Activated CD4-positive, alpha-beta memory T cell treated with anti-CD3 and anti-CD28 coated beads, Interleukin-2, amount 10 ng/mL, durations not matched to agents 7 days and 5 days (primary cell): ENCODE measurements at places on chromosomes 12 and 14. TPM values are rescaled to one million over a fixed set of nuclear protein-coding genes. Genes with fewer than 3 reads are reported as not detected.

- no peak for DNase-seq
These were observed 12.9 kb downstream of the NCOR2 start for GRCh38 chr12:124554429-124555029.

DNA sequence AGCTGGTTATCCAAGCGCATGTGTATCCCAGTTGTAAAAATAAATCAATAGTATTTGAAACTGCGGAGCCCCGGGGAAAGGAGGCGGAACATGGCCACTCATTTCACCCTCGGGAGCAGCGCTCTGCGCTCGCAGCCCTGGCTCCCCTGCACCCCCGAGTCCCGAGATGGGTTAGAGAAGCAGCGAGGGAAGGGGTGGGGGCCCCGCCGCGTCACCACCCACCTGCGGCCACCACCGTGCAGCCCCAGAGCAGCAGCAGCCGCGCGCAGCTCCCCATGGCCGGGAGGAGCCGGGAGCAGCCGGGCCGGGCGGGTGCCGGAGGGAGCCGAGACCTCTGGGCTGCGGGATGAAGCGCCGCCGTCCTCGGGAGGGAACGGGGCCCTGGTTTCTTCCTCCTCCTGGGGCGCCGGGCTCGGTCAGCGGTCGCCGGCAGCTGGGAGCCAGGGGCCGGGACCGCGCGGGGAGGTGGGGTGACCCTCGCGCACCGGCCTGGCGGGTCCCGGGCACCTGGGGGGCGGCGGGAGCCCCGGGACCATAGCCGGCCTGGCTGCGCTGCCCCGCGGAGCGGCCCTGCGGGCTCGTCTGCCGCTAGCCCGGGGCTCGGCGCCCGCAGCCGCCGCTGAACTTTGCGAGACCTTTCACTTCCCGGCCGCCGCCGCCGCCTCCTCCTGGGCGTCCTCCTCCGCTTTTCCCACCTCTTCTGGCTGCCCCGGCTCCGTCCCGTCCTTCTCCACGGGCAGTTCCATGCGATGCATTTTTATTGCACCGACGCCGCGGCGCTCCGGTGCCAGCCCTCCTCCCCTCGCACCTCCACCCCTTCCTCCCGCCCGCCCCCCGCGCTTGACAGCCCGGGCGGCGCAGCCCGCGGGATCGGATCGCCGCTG, at the start of gene NTN4:
TSS of gene NTN4 (minus strand) at position 732 of the 884 bp plus-strand sequence. CDS start at position 277, 455 bp downstream.
- DNase-seq, result peak; percentile 37

Gene ACTR10
- 42.3 TPM for total RNA-seq

- DNase-seq, result no peak
These were observed 25.0 kb downstream of the SETD1B start for GRCh38 chr12:121828826-121829225.

DNA sequence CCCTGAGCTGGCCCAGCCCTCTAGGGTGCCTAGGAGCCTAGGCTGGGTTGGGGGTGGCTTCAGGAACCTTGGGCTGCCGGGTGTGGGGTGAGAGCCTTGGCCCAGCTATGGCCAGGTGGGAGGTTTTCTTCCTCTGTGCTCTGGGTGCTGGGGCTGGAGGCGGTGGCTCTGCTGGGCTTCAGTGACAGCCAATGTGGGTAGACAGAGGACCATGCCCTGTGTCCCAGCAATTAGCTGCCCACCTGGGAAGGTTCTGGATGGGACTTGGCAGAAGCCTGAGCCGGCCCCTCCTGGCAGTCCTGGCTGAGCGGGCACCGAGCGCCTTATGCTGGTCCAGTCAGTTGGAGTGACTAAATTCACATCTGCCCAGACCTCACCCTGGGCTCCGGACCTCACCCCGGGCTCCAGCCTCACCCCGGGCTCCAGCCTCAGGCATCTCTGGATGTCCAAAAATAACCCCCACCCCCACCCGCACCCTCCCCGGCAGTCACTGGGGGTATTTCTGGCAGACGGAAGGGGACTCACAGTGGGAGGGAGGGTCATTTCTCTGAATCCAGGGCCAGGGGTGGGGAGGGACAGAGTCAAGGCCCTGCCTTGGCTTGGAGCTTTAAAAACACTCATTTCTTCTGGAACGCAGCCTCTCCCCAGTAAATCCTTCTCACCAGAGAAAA, 46.9 kb downstream of the CYP46A1 start:
- no peak for DNase-seq
